Peyer's patch (tissue), 4 donors: ENCODE measurements at places on chromosomes 12 and 14. TPM values are rescaled to one million over a fixed set of nuclear protein-coding genes. Genes with fewer than 3 reads are reported as not detected.

The RDH16 gene
- total RNA-seq, result 1.1 TPM

The P2RX2 gene
- total RNA-seq, result 3.8 TPM

The CACNB3 gene
- total RNA-seq, result 10.2 TPM

The KITLG gene
- total RNA-seq, result 29.7 TPM

The SPTB gene
- total RNA-seq, result 0.57 TPM

The HOMEZ gene
- 10.5 TPM for total RNA-seq
